ENCODE measurements at places on chromosomes 5 and 9. TPM values are rescaled to one million over a fixed set of nuclear protein-coding genes. Genes with fewer than 3 reads are reported as not detected.
A peak's percentile ranks its signal among the peaks of the same experiment; 100 is the strongest.

PALM2AKAP2 gene
- total RNA-seq = 3.9 TPM

GRCh38 chr5:125394661-125395280, 648.3 kb upstream of the ZNF608 start:
- no peaks in the 10 kb centered on the region for H3K4me1 ChIP-seq
- no peaks in the 10 kb centered on the region for H3K36me3 ChIP-seq
- DNase-seq = no peak
- no peak overlapping the region for H3K4me3 ChIP-seq
- no peak overlapping the region for H3K27ac ChIP-seq

- peaks cover 21% of the 10 kb centered on the region for H3K4me1 ChIP-seq
- no peaks in the 10 kb centered on the region for H3K36me3 ChIP-seq
- H3K27me3 ChIP-seq = no peaks in the 10 kb centered on the region
- no peak overlapping the region for H3K4me3 ChIP-seq
- no peak overlapping the region for H3K27ac ChIP-seq
- DNase-seq = no peak
Measured at GRCh38 chr9:91580136-91580535, 156.5 kb upstream of the NFIL3 start.

FOXD4L5 gene
- 0.19 TPM for total RNA-seq

DNA sequence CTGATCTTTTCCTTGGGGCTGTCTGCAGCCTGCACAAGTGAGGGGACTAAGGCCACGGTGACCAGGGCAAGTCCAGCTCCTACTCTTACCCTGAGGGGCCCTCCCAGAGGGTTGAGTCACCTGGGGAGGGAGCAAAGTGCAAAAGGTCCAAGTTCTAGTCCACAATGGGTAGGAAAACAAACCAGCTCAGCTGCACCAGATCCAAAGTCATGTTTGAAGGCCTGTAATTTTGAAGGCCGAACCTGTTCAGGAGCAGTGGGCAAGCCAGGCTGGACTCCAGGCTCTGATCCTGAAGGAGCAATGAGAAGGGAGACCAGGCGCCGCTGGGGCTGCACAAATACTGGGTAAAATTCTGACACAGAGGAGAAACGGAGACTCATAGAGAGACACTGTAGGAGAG, 15.8 kb upstream of the TCF7 start:
- no peak for DNase-seq
- H3K27me3 ChIP-seq = no peaks in the 10 kb centered on the region
- H3K4me3 ChIP-seq = no peak overlapping the region
- H3K36me3 ChIP-seq = no peaks in the 10 kb centered on the region

GRCh38 chr5:151154931-151155774, 2.4 kb downstream of the ANXA6 start:
- peaks cover 28% of the 10 kb centered on the region for H3K4me1 ChIP-seq
- H3K4me3 ChIP-seq = no peak overlapping the region
- no peak overlapping the region for H3K27ac ChIP-seq
- H3K36me3 ChIP-seq = no peaks in the 10 kb centered on the region

CDC20B gene
- total RNA-seq = not detected

- no peaks in the 10 kb centered on the region for H3K27me3 ChIP-seq
- no peaks in the 10 kb centered on the region for H3K36me3 ChIP-seq
- no peak overlapping the region for H3K4me3 ChIP-seq
Measured at GRCh38 chr5:142619815-142620214, 66.1 kb downstream of the FGF1 start.

DNA sequence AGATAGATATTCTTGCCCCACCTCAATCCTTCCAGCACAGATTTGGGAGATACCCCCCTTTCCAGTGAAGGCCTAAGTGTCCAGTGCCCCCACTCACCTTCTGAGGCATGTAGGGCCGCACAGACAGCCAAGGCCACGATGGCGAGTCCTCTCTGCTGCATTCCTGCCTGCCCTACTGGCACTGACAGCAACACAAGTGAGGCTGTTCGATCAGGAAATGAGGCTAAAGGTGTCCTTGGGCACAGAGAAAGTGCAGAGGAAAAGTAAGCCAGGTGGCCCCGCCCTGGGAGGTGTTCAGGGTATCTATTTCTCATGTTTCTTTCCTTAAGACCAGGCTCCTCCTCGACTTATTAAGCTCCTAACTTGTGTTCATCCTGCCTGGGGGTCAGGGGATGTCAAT, at the start of gene CCL28:
CCL28 (minus strand) TSS at position 236 of the 400 bp plus-strand sequence; CDS start at position 161, 75 bp downstream.
- no peak within 1 kb of the TSS for H3K27ac ChIP-seq
- no peak within 1 kb of the TSS for H3K4me3 ChIP-seq
- no peak for DNase-seq
- H3K4me1 ChIP-seq = no peaks in the 10 kb centered on the region
- H3K27me3 ChIP-seq = no peaks in the 10 kb centered on the region

DNA sequence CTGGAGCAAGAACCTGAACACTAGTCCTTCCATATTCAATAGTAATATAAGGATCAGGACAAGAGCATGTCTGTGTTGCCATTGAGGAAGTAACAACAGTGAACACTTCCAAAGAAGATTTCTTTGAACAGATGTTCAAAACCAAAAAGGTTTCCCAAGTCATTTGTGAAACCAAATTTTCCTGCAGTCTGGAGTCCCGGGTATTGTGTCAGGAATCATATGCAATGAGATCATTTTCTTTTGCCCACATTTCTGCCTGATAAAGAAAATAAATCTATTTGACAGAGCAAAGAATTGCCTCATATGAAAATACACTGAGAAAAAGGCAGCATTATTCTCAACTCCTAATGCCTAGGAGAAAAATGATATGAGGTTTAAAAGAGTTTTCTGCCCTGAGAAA, 151.7 kb downstream of the SNX18 start:
- H3K36me3 ChIP-seq = no peaks in the 10 kb centered on the region
- no peaks in the 10 kb centered on the region for H3K4me1 ChIP-seq
- no peak for DNase-seq
- H3K27ac ChIP-seq = no peak overlapping the region
- H3K4me3 ChIP-seq = no peak overlapping the region
- H3K27me3 ChIP-seq = no peaks in the 10 kb centered on the region

DNA sequence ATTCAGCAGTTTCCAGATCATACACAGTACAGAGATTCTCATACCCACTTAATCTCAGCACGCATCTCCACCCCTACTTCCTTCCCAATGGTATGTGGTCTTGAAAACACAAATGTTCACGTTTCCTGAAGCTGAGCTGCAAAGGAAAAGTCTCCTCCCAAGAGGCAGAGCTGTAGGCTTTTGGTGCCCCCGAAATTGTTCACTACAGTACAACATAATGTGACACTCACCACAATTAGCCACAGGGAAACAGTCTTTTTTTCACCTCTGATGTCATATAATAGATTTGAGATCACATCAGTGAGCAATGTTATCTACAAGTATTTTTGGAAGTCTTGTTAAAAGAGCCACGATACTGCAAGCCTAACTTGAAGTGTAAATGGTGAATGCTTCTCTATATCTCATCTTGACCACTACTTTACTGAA, 40.2 kb downstream of the NFIB start:
- DNase-seq = peak; percentile 4
- H3K4me1 ChIP-seq = peaks cover 26% of the 10 kb centered on the region
- H3K36me3 ChIP-seq = no peaks in the 10 kb centered on the region
- H3K27me3 ChIP-seq = no peaks in the 10 kb centered on the region

DNA sequence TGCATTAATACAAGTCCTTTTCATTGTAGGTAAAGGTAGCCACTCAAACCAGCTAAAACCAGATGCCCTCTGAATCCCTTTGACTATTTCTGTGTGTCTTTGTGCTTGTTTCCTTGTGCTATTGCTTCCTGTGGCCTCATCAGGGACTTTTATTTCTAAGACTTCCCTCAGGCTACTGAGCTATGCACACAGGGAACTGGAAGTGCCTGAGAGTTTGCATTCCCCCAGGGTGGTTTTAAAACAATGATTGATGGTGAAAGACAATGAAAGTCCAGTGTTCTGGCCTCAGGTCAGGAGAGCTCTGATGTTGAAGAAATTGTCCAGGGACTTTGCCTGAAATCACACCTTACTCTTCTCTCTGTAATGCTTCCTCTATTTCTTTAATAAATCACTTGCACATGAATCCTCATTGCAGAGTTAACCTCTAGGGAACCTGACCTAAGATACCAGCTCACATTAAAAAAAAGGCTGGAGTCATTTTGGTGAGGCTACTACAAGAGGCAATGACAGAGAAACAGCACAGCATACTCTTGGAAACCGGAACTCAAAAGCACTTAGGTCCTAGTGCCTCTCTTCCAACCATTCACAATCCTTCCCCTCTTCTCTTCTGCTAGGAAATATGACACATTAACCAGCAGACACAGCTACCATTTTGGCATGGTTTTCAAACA, 158.1 kb upstream of the NREP start:
- H3K4me3 ChIP-seq = no peak overlapping the region
- peaks cover 7% of the 10 kb centered on the region for H3K4me1 ChIP-seq
- H3K27ac ChIP-seq = no peak overlapping the region

- DNase-seq = no peak
- H3K27me3 ChIP-seq = no peaks in the 10 kb centered on the region
- H3K36me3 ChIP-seq = no peaks in the 10 kb centered on the region
- no peak overlapping the region for H3K27ac ChIP-seq
- no peaks in the 10 kb centered on the region for H3K4me1 ChIP-seq
- no peak overlapping the region for H3K4me3 ChIP-seq
Measured at GRCh38 chr5:59522201-59522831, 371.2 kb downstream of the PDE4D start.

OBP2B gene
- not detected for total RNA-seq

DNA sequence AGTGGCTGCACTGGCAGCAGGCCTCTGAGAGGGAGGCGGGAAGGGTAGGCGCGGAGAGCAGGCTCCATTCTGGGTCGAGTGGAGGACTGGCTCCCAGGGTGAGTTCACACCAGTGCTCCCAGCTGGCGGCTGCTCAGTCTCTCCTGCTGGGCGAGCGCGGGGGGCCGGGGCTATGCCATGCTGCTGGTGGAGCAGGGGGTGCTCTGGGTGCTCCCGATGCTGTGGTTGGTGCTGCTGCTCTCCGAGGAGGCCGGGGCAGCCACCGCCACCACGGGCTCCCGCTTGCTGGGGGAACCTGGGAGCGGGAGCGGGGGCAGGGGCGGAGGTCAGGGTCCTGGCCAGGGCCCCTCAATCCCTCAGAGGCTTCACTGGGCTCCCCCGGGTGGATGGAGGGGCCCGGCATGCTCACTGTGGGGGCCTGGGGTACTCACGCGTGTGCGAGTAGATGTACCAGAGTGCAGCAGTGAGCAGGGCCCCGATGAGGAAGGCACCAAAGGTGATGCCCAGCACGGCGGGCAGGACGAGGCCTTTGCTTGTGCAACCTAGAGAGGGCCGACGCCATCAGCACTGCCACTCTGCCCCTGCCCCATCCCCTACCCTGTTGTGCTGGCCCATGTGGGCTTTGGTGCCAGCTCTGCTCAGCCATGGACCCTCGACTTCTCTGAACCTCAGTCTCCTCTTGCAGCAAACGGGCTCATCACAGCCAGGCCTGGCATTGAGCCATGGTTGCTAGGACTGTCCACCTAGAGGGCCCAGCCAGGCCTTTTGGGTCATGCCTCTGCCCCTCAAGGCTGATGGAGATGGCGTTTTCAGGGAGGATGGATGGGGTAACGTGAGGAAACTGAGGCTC, 13.1 kb downstream of the FPGS start:
- no peaks in the 10 kb centered on the region for H3K27me3 ChIP-seq
- H3K36me3 ChIP-seq = no peaks in the 10 kb centered on the region
- no peak overlapping the region for H3K27ac ChIP-seq
- no peak for DNase-seq
- no peak overlapping the region for H3K4me3 ChIP-seq
- no peaks in the 10 kb centered on the region for H3K4me1 ChIP-seq

GRCh38 chr9:18010492-18010891, 431.6 kb downstream of the SH3GL2 start:
- H3K27ac ChIP-seq = no peak overlapping the region
- no peak for DNase-seq
- H3K4me1 ChIP-seq = no peaks in the 10 kb centered on the region
- no peak overlapping the region for H3K4me3 ChIP-seq
- no peaks in the 10 kb centered on the region for H3K36me3 ChIP-seq
- no peaks in the 10 kb centered on the region for H3K27me3 ChIP-seq

- no peaks in the 10 kb centered on the region for H3K27me3 ChIP-seq
- no peaks in the 10 kb centered on the region for H3K36me3 ChIP-seq
- H3K4me3 ChIP-seq = no peak overlapping the region
- no peaks in the 10 kb centered on the region for H3K4me1 ChIP-seq
- no peak for DNase-seq
Measured at GRCh38 chr9:110592044-110592830, 12.7 kb upstream of the SVEP1 start.

GRCh38 chr5:67511911-67512310, 315.3 kb upstream of the CD180 start:
- no peak for DNase-seq
- peaks cover 3% of the 10 kb centered on the region for H3K4me1 ChIP-seq
- no peak overlapping the region for H3K27ac ChIP-seq
- no peak overlapping the region for H3K4me3 ChIP-seq

DNA sequence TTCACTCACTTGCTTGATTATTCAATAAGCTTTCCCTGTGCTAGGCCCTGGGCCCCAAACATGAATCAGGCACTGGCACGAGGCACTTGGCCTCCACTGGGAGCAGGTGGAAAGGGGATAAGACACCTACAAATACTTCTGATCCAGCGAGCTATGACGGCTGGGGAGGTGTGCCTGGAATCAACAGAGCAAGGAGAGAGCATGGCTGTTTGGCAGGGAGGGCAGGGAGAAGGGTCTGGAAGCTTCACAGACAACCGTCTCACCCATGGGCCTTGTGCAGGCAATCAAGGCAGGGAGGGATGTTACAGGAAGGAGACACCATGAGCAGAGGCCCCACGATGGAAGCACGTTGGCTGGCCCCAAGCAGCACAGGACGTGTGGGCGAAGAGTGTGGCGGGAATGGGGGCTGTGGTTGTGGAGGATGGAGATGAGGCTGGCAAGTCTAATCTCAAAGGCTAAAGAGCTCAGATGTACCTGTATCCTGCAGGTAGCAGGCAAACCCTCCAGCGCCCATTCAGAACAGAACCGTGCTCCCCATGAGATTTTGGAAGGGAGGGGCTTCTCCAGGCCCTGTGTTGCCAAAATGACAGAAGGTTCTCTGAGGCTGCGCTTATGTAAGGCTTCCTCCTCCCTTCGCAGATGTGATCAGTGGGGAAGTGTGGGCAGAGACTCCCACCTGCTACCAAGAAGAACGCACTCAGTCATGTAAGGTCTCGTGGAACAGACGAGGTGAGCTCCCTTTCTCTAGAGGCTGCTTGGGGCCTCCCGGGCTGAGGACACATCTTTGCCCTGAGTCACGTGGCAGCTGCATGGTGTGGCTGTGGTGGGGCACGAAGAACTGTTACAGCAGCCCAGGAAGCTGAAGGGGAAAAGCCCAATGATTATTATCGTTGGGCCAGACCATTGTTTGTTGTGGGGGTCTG, 189.7 kb downstream of the DAB2IP start:
- H3K27me3 ChIP-seq = no peaks in the 10 kb centered on the region
- DNase-seq = no peak
- H3K36me3 ChIP-seq = no peaks in the 10 kb centered on the region
- H3K27ac ChIP-seq = no peak overlapping the region
- H3K4me1 ChIP-seq = no peaks in the 10 kb centered on the region
- no peak overlapping the region for H3K4me3 ChIP-seq

GRCh38 chr9:133726401-133727276, 11.5 kb downstream of the SARDH start:
- no peak overlapping the region for H3K27ac ChIP-seq
- no peaks in the 10 kb centered on the region for H3K27me3 ChIP-seq
- no peaks in the 10 kb centered on the region for H3K36me3 ChIP-seq
- DNase-seq = peak; percentile 75

SLC34A3 gene
- total RNA-seq = not detected

- no peaks in the 10 kb centered on the region for H3K27me3 ChIP-seq
- no peaks in the 10 kb centered on the region for H3K4me1 ChIP-seq
Measured at GRCh38 chr5:158413122-158413680, 554.3 kb upstream of the CLINT1 start.

ADGRV1 gene
- 127 TPM for total RNA-seq

All from neural progenitor cell (in vitro differentiated cells).